ENCODE measurements at places on chromosomes 2 and 18.

DNA sequence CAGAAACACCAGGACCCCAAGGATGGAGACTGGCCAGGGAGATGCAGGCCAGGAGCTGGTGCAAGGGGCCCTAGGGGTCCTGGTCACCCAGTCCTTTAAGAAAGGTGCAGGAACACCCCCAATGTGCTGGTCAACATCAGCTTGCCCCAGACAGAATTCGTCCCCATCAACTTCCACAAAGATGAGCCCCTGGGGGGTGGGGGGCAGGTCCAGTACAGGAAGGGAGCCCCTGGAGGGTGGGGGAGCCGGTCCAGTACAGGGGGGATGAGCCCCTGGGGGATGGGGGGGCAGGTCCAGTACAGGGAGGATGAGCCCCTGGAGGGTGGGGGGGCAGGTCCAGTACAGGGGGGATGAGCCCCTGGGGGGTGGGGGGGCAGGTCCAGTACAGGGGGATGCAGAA lies 160.7 kb upstream of the SALL3 start:
- DNase-seq = no peak

DNA sequence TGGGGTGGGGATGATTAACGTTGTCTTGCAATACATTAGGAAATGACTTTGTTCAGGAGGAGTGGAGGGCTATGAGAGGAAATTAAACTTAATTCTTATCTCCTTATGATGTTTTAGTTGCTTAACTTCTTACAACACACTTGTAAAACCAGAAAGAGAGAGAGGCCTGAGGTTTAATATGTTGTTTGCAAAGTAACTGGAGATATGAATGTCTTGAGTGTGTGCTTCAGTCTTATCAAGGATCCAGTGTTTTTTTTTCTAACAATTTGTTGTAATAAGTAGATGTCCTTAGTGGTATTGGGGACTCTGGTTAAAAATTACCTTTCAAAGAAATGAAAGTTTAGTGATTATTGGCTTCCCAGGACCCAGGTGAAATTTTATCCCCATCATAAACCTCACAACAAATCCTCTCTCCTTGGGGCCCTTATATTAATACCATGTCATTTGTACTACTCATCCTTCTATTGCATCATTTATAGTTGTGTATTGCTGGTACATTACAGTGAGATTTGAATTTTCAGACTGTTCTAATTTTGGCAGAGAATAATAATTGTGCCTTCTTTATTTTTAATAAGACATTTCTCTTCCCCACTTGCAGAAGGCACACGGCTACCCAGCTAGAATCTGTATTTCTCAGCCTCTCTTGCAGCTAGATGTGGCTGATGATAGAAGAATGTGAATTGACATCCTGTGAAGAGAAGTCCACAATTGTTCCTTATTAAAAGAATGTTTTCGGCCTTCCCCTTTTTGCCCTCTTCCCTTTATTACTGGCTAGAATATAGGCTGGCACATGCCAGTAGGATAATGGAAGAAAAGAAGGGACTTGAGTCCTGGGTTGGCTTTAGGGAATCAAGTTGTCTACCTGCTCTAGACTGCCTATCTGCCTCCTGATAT lies 91.9 kb upstream of the CXCR4 start:
- no peak for DNase-seq

GRCh38 chr2:40741532-40741931 lies 289.6 kb upstream of the SLC8A1 start:
- DNase-seq = no peak

DNA sequence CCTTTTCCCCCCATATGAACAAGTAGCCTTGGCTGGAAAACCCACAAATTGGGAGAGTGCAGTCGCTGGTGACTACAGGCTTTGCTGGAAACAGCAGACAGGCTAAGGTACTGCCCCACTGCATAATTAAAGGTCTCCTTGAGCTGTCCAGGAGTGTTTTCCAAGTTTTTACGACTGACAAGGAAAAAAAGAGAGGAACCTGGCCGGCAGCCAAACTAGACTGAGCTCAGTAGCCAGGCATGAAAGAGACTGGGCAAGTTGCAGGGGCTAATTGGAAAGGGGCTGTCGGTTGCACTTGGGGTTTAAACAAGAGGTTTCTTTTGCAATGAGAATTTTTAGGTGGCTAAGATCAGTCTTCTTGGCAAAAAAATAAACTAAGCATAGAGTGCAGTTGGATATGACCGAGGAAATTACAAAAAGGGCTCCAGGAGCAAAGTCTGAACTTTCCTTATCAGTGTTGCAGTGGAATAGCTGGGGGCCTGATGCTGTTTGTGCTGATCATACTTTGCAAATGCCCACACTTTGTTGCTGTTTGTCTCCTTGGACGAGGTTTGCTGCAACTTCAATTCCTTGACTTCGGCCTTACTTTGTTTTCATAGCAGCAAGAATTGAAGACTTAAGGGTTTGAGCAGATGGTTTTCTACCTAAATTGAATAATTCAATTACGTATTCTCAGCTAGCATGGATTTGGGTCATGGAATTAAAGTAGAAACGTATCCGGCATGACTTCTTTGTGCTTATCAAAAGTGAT lies 2.1 kb downstream of the GULP1 start:
- no peak for DNase-seq

DNA sequence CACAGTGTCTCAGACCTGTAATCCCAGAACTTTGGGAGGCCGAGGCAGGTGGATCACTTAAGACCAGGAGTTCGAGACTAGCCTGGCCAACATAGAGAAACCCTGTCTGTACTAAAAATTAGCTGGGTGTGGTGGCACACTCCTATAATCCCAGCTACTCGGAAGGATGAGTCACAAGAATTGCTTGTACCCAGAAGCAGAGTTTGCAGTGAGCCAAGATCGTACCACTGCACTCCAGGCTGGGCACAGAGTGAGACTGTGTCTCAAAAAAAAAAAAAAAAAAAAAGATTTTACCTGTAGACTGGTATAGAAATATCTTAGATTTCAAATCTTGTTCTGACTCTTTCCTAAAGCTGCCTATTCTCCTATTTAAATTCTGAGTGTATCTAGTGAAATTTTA lies 7.2 kb upstream of the KLHL29 start:
- DNase-seq = no peak

DNA sequence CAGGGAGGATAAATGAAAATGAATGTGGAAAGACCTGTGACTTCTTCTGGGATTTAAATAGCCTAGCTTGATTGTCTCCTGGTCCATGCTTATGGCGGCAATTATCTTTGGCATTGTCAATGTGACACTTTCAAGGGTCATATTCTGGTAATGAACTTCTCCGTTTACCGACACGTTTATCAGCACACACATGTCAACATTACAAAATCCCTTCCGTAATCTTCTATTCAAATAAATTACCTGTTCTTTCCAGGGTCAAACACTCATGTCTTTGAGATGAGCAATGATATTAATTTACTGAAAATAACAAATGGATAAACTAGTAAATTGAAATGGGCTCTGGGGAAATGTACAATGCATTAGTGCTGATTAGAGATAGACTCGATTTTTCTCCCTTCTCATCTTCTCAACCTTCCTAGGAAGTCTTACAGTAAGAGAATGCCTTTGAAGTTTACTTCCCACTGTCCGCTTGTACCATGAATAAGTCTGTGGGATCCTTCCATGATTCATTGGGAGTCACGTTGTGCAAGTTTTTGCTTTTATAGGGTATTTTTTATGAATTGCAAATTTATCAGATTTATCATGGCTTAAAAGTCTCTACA lies 646.3 kb upstream of the LRATD1 start:
- no peak for DNase-seq

- DNase-seq = no peak
Measured at GRCh38 chr2:42256505-42256904, 87.4 kb downstream of the EML4 start.

GRCh38 chr2:174561283-174561971 lies 36.2 kb downstream of the WIPF1 start:
- no peak for DNase-seq

DNA sequence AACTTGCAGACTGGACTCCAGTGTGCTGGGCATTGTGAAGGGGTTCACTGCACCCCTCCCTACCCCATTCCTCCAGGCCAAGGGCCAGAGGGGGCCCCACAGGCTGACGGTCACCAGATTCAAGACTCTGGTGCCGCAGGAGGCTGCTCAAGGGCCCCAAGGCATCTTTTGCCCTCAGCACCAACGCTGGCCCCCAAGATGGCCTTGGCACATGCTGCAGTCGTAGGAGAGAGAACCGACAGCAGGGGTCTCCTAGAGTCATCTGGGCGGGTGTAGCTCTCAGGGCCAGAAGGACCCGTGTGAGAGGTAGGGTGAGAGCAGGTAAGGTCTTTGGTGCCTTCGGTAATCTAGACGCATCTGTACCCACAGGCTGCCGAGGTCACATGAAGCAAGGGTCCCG lies 18.7 kb upstream of the ODC1 start:
- no peak for DNase-seq

- DNase-seq = no peak
Measured at GRCh38 chr2:108115868-108116267, 123.9 kb upstream of the SULT1C3 start.

DNA sequence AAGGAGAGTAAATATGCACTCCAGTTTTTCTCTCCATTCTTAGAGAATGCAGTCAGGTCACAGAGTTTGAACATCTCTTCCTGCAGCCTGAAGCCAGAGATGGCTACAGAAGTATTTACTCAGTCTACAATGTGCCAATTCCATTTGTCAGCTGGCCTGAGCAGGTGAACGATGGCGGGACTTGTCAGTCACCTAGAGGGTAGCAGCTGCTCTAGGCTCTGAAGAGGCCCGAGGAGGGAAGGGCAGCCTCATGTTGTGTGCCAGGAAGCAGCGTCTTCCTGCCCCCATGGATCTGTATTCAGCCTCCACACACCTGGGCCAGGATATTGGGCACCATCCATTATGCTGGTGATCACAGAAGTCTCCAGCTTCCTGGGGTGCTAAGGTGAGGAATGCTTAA lies 316.7 kb upstream of the CHAC2 start:
- DNase-seq = no peak

DNA sequence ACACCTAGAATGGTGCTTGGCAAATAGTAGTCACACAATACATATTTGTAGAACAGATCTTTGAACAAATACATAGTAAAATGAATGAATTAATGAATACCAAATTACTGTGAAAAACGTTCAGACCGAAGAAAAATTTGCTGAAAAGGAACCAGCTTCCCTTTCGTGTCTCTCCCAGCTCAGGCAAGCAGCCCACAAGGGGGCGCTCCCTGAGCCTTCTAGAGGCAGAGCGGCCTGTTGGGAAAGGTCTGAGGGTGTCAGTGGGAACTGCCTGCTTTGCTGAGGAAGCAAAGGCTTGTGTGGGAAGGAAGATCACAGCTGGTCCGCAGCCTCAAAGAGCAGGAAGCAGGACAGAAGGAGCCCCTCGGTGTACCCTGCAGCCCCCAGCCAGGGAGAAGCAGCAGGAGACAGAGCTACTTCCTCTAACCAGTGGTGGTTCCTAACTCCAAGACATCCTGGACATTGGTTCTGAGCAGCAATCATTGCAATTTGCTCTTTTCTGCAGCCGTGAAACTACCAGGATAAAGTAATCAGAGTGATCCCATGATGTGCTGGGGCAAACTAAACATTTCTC lies 231.1 kb downstream of the ANKRD30B start:
- no peak for DNase-seq

GRCh38 chr2:24711865-24712264 lies 81.3 kb downstream of the PTRHD1 start:
- no peak for DNase-seq

DNA sequence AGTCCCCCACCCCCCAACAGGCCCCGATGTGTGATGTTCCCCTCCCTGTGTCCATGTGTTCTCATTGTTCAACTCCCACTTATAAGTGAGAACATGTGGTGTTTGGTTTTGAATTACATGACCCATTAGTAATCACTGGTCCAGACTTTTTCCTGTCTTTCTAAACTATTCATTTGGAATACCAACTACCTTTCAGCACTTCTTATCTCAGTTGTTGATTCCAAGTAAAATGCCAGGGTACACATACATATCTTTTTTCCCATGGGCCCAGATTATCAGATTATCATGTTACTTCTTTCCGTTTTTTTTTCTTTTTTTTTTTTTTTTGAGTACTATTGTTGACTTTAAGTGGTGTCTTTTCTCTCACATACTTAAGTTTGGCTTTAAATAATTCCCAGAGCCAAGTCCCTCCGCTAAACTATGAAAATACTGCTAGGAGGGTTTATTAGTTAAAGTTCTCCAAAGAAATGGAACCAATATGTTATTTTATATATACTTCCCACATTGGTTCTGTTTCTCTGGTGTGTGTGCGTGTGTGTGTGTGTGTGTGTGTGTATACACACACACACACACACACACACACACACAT lies 389.3 kb downstream of the IRS1 start:
- DNase-seq = no peak

- DNase-seq = no peak
Measured at GRCh38 chr2:200733713-200734198, 78.0 kb upstream of the BZW1 start.

- no peak for DNase-seq
Measured at GRCh38 chr2:12883906-12884305, 167.2 kb downstream of the TRIB2 start.
